ENCODE measurements at places on chromosomes 6 and 20.

GRCh38 chr6:42522942-42523814 is 40.7 kb upstream of the UBR2 start:
- no peak for DNase-seq

- DNase-seq, result no peak
These were observed 48.9 kb downstream of the SLC2A12 start for GRCh38 chr6:134003542-134003951.

- no peak for DNase-seq
These were observed 137.8 kb downstream of the BTBD9 start for GRCh38 chr6:38501931-38502330.

GRCh38 chr20:40565682-40566040 is 123.4 kb downstream of the MAFB start:
- no peak for DNase-seq

- peak; percentile 67 for DNase-seq
These were observed 184.2 kb downstream of the KHDC1L start for GRCh38 chr6:73041051-73041450.

DNA sequence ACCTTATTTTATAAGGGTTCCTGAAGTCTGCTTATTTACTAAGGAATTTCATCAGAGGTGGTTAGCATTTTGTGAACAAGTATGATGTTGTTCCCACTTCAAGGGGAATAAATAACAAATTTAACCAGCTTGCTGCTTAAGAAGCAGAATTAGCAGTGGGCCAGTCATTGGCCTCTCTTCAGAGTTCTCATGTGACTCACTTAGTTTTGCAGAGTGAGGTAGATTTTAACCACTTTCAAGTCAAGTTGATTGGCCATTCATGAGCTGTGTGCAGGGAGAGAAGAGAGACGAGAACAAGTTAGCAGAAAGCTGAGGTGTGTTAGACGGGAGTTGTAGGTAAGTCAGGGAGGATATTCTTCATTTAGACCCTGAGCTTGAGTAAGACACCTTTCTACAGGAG is 18.1 kb downstream of the TOP1 start:
- DNase-seq, result peak; percentile 52

DNA sequence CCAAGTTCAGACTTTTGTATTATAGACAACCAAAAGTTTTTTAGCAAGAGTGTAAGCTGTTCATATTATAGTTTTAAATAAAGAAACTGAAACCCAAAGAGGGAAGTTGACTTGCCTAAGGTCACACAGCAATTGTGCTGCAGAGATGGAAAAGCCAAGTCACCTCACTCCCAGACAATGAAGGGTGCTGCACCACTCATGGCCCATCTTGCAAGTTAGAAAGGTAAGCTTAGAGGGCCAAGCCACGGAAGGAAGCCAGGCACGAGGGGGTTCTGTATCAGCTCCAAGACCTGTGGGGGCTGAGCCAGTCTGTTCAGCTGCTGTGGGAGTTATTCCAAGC is 860 bp downstream of the DEFB124 start:
- no peak for DNase-seq

- no peak for DNase-seq
These were observed 369.0 kb downstream of the NRN1 start for GRCh38 chr6:5637714-5638113.

- DNase-seq, result no peak
These were observed 17.6 kb downstream of the MCUR1 start for GRCh38 chr6:13796781-13797180.

- DNase-seq, result no peak
These were observed 31.3 kb upstream of the ADGRF1 start for GRCh38 chr6:47073125-47074110.

DNA sequence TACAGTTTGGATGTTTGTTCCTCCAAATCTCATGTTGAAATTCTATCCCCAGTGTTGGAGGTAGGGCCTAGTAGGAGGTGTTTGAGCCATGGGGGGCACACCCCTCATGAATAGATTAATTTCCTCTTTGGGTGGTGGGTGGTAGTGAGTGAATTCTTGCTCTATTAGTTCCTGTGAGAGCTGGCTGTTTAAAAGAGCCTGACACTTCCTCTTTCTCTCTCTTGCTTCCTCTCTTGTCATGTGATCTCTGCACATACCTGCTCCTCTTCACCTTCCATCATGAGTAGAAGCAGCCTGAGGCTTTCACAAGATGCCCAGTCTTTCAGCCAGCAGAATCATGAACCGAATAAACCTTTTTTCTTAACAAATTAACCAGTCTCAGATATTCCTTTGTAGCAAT is 340.2 kb upstream of the CHD6 start:
- DNase-seq, result no peak

DNA sequence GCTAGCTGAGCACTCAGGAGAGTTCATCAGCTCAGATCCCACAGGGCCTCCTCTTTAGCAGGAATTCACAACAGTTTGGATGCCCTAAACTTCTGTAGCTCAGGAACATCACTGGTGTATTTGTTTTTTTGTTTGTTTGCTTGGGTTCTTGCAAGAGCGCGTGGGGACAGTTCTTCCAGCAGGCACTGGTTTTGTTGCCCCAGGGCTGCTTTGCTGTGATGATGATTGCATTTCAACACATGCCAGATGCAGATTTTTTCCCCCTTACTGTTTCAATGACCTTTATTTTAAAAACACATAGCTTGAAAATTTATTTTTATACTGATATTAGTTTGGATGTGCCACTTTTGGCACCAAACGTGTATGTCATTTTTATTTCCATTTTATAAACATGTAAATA is 77.1 kb downstream of the DHX35 start:
- DNase-seq, result no peak

DNA sequence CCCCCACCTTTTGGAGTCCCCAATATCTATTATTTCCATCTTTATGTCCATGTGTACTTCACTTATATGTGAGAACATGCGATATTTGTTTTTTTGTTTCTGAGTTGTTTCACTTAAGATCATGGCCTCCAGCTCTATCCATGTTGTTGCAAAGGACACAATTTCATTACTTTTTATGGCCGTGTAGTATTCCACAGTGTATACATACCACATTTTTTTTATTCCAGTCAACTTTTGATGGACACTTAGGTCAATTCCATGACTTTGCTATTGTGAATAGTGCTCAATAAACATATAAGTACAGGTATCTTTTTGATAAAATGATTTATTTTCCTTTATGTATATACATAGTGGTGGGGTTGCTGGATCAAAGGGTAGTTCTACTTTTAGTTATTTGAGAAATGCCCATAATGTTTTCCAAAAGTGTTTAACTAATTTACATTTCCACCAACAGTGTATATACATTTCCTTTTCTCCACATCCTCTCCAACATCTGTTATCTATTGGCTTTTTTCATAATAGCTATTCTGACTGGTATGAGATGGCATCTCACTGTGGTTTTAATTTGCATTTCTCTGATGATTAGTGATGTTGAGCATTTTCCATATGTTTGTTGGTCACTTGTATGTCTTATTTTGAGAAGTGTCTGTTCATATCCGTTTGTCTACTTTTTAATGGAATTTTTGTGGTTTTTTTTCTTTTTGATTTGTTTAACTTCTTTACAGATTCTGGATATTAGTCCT is 34.0 kb upstream of the COL10A1 start:
- no peak for DNase-seq

DNA sequence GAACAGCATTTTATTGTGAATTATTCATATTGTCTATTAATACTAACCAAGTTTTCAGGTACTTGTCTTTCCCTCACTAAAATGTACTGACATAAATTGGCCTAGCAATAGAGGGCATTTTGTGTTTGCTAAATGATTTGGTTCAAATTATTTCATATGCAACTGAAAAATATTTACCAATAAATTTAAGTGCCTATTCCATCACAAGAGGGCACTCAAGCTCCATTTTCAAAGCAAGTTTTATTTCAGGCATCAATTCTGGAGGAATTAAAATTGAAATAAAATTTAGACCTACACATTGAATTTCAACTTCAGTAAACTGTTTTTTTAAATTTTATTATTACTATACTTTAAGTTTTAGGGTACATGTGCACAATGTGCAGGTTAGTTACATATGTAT is 114.3 kb upstream of the SYNCRIP start:
- DNase-seq, result peak; percentile 25

GRCh38 chr6:51720327-51720726 is 367.1 kb downstream of the PKHD1 start:
- no peak for DNase-seq

- peak; percentile 61 for DNase-seq
These were observed 183.1 kb downstream of the DTNBP1 start for GRCh38 chr6:15479761-15480160.

DNA sequence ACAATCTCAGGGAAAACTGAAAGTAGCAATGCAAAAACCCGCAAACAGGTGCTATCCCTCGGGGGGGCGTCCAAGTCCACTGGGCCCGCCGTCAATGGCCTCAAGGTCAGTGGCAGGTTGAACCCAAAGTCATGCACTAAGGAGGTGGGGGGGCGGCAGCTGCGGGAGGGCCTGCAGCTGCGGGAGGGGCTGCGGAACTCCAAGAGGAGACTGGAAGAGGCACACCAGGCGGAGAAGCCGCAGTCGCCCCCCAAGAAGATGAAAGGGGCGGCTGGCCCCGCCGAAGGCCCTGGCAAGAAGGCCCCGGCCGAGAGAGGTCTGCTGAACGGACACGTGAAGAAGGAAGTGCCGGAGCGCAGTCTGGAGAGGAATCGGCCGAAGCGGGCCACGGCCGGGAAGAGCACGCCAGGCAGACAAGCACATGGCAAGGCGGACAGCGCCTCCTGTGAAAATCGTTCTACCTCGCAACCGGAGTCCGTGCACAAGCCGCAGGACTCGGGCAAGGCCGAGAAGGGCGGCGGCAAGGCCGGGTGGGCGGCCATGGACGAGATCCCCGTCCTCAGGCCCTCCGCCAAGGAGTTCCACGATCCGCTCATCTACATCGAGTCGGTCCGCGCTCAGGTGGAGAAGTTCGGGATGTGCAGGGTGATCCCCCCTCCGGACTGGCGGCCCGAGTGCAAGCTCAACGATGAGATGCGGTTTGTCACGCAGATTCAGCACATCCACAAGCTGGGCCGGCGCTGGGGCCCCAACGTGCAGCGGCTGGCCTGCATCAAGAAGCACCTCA is 166.3 kb downstream of the DTNBP1 start:
- no peak for DNase-seq

GRCh38 chr6:127893541-127893940 is 7.3 kb downstream of the THEMIS start:
- DNase-seq, result no peak

GRCh38 chr20:10595985-10596384 is 77.8 kb downstream of the JAG1 start:
- DNase-seq, result no peak

DNA sequence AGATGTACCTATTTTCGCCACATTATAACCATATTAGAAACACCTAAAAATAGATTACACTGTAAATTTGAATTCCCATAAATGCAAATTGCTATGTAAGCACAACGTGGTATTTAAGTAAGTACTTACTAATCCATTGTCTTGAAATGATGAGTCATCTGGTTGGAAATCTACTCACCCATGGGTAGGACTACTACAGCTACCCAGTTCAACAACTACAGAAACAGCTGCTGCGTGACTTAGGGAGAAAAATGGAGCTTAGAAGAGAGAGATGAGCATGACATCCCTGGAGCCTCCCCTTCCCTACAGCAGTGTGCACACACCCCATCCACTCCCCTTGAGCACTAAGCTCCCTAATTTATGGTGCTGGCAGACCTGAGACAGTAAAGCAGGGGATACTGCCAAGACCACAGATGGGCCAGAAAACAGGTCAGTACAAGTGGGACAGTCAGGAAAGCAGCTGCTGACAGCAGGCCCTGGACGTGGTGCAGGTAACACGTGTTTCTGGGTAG is 26.9 kb downstream of the RRAGD start:
- peak; percentile 81 for DNase-seq

DNA sequence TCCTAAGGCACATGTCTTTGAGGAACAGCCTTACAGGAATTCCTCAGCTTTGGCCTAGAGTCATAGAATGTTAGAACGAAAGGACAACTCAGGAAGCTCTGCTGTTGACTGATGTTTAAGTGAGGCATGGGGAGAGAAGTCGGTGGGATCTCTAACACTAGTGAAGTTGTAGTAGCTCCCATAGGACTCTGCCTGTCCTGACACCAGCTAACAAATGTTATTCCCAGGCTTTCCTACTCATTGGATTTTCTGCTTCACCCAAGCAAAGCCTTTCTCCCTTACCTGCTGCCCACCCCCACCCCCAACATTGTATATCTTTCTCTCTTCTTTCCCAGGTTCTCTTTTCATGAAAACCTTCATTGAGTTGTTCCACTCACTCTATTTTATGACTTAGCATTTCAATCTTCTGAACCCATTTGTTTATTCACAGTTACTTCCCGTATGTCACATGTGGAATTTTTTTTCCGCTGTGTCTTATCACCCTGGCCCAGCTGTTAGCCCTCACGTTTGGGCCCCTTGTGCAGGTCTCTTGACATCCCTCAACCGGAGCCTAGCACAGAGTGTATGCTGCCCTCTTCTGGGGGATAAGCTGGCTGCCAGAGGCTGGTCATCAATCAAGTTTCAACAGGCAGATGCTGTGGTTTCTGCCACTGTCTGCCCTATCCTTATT is 39.2 kb upstream of the RNF8 start:
- peak; percentile 38 for DNase-seq

DNA sequence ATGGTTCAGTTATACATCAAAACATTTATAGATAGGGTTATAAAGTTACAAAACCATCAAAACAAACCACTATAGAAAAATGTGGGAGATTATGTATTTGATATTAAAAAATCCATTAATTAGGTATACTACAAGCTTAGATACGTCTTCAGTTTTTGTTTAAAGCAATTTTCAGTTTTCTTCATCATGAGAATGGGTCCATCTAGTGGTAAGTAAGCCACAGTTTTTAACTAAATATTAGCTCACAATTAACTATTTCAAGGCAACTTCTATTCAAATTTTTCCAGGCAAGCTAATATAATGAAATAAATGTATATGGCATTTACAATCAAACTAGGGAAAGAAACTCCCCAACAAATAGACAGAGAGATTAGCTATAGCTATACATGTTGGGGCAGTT is 44.4 kb downstream of the RNGTT start:
- DNase-seq, result no peak

- DNase-seq, result no peak
These were observed 59.8 kb downstream of the FAM120B start for GRCh38 chr6:170366248-170366960.

GRCh38 chr6:28353981-28354676 is 4.4 kb downstream of the ZKSCAN3 start:
- DNase-seq, result peak; percentile 55

DNA sequence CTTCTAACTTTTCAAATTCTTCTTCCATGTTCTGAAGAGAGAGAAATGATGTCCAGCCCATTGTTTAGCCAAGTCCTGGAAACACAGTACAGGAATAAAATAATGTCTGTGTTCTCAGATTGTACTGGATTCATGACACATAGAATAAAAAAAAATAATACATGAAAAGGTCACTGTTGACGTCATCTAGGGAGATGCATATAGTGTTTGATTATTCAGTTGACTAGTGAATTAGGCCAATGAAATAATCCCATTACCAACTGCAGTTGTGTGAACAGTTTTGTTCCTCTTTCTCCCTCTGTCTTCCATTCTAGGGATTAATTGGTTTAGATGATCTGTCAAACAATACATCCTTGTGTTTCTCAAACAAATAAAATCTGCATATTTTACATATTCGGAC is 222.8 kb downstream of the ALDH8A1 start:
- DNase-seq, result no peak

DNA sequence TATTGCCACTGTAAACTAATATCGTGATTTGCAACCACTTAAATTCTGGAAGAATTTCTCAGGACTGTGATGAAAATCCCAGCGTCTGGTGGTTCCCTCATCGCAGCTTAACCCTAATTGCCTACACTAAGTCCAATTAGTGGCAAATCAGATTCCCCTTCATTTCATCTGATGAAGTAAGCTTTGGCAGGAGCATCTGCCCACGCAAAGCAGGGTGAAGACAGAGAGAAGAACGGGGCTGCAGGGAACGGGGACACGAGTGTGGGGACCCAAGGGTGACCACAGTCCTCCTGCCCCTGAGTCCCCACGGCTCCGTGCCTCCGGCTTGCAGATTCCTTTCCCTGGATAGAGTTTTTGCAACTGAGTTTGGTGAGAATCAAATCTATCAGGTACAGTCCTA is 159.5 kb downstream of the LY86 start:
- no peak for DNase-seq

Measured in kidney tubule cell (primary cell).